ENCODE measurements at places on chromosomes 5 and 9.

DNA sequence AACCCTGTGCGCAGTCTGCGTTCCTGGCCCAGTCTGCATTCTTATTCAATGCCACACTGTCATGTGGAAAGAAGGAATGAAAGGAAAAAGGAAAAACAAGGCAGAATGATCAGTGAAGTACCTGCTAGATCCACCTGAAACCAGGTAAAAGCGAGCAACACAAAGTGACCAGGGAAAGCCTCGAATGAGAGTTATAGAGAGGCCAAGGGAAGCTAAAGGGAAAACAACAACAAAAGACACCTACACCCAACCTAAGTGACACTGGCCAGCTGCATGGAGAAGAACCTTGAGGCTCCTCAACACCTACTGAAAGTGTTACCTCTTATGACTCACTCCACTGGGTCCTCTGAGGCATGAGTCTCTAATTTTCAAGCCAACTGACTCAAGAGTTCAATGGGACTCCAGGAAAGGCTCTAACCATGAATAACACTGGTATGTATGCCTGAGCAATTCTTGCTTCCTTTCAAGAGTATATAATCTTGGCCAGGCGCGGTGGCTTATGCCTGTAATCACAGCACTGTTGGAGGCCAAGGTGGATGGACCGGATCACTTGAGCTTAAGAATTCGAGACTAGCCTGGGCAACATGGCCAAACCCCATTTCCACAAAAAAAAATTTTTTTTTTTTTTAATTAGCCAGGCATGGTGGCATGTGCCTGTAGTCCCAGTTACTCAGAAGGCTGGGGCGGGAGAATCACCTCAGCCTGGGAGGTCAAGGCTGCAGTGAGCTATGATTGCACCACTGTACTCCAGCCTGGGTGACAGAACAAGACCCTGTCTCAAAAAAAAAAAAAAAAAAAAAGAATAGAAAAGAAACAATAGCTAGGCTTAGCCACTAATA is 29.0 kb downstream of the MTMR12 start:
- DNase-seq: no peak

DNA sequence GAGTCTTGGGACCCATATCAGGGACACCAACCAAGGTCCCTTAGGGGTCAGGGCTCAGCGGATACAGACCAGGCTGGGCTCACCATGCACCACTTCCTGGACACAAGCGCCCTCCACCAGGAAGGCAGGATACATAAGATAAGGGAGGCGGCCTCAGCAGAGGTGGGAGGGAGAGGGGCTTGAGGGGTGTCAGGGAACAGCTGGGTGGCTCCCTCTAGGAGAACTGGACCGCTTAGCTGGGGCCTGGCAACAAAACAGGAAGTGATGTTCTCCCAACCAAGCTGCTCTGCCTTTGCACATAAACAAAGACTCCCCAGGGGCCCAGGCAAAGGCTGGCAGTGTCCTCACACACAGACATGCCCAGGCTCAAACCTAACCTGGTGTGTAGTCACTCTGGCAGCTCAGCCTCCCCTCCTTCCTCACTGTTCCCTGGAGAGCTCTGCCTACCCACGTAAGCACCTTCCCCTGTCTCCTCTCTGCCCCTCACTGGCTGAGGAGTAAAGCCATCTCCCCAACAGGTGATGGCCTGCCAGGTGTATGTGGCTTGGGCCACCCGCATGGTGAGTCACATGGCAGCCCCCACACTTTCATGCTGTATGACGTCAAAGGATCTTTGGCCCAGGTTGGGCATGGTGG is 5.8 kb upstream of the BICD2 start:
- DNase-seq: no peak

DNA sequence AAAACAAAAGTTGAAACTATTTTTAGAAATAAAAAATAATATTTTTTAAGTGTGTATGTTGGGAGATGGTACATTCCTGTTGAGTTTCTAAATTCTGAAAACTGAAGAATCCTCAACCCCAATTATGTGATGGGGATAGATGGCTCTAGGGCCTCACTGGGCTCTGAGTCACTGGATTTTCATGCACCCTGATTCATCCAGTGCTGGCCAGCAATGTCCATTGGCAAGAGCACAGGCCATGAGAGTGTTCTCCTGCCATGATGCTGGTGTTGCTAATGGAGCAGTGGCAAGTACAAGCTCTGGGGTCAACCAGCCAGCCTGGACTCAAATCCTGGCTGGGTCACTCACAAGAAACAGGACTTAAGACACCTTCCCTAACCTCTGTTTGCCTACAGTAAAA is 23.3 kb downstream of the SMIM23 start:
- no peak for DNase-seq

- no peak for DNase-seq
These were observed 21.8 kb downstream of the DENND4C start for GRCh38 chr9:19252174-19252884.

GRCh38 chr5:52758014-52758413 is 29.7 kb upstream of the ITGA1 start:
- no peak for DNase-seq

DNA sequence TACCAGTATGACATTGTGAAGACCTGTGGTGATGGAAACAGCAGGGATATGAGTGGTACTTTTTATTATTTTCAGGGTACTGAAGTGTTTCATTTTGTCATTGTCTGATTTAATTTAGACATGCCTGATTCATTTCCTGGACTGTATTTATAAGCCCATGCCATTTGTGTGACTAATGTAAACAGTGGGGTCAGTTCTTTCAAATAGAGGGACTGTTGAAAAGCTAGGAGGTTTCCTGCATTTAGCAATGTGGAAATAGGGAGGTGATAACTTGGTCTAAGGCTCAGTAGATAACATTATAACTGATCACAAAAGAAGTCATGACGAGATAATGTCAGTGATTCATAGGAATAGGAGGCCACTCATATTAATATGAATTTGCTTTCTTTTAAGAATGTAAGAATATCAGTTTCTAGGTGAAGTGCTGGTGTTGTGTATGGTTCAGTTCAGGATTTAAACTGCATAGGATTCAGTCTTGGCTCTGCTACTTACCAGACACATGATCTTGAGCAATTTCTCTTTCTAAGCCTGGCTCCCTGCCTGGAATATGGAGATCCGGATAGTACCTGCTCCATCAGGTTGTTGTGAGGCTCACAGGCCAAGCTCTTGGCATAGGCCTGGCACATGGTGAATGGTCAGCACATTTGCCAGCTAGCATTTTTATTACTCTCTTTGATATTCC is 7.5 kb downstream of the RASGRF2 start:
- DNase-seq: peak; percentile 70

DNA sequence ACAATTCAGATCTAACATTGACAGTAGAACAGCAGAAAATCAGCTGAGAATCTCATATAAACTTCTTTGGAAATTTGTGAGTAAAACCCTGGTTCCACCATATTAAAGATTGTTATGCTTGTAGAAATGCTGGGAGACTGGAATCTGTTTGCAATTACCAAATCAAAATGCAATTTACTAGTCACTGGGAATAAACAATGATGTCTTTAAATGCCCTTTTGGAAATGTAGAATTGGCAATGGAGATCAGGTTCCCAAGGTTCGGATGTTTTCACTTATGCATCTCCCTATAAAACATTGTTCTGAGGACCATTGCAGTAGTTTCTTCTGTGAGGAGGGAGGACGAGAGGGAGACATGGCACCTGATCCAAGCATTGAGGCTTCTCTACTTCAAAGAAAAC is 384.4 kb downstream of the TMEM167A start:
- DNase-seq: no peak

- DNase-seq: no peak
These were observed 41.1 kb upstream of the DAP start for GRCh38 chr5:10801931-10802666.

DNA sequence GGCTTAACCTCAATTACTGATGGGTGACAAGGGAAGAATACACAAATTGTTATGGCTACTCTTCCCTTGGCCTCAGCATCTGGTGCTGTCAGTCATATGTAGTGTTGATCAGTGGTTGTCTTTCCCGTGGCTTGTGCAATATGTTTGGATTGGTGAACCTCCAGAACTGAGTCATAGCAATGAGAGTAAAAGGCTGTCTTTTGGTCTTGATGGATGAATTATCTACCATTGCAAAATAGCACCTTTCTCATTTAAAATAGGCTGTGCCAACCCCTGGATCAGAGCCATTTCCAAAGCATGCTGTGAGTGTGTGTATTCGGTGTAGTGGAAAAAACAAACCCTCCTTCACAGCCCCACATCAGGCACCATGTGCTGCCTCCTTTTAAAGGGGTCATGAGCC is 14.6 kb upstream of the F2R start:
- no peak for DNase-seq

DNA sequence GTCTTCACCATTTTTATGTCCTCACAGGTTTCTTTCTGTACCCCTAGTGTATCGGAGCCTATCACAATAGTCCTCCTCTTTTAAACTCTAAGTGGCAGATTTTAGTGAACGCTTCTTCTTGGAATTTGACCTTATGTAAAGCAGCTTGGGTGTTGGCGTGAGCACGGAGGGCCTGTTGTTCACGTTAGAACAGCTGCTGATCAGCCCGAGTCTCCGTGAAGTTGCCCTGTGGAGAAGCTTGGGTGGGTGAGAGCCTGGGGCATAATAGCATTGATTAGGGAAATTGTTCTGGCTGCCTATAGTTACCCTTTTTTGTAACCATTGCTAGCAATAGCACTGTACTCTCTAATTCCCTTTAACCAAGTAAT is 167.0 kb upstream of the OTULINL start:
- DNase-seq: peak; percentile 20

DNA sequence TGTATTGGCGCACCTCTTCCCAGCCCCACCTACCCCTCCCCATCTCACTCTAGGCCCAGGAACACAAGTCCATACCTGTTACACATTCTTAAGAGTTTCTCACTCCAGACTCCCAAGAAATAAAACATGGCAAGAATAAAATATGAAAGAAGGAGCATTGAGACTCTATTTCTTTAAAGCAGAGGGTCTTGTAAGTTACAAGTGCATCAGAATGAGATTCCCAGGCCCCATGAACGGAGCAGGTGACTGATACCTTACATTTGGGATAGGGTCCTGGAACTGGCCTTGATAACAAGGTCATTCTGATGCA is 5.7 kb downstream of the EGR1 start:
- DNase-seq: no peak

DNA sequence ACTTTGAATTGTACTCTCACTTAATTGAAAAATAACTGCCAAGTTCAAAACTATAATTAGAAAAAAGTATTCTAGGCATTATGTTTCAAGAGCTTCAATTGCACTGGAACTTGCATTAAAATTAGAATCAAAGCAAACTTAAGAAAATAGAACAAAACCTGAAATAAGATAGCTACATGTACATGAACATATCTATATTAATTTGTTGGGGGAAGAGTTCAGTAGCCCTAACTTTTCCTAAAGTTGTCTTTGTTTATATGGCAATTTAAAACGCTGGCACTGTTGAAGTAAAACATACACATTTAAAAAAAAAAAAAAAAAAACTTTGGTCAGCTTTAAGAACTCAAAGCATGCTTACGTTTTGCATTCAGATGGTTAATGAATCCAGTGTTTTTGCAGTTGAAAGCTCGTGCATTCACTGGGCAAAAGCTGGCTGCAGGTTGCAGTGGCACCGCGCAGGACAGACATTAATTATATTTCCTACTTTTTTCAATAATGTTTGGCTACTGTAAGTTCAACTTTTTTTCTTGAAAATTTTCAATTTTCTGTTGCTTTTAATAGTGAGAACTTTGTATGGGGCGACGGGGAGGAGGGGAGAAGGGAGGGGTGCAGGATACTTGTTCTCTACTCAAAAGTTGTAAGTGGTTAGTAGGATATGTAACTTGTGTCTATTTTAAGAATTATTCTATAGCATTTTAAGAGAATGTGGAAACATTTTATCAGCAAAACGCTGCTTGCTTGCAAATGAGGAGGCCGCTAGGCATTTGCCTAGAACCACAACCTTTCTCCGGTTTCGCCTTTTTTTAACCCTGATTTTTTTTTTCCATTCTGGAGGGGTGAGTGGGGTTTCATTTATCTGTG is 3.9 kb downstream of the NR2F1 start:
- no peak for DNase-seq

GRCh38 chr5:15787681-15788080 is 287.7 kb downstream of the FBXL7 start:
- DNase-seq: no peak

DNA sequence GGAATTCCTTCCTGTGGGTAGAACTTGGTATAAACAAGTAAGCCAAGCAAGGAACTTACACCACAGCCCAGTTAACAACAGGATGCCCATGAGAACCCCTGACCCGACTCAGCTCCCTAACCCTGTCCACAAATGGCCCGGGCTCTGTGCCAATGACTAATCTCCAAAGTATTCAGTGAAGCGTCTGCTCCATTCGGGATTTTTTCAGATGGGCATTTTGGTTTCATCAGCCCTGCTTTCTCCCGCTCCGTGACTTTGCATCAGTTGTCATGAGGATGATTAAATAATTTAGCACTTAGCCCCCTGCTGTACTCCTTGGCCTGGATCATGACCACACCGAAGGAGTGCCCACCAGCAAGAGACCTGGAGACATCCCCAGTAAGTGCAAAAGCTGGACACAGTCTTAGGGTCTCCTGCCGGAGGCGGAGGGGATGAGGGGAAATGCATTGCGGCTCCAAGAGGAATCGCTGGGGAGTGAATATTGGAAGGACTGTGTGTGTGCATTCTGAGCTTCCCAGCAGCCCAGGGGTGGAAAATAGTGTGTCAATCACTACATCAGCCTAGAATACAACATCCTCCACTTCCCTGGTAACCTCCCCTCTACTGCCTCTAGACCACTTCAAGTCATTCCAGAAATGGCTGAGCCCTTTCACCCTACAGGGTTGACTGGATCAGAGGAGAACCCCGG is 41.4 kb upstream of the DNAH5 start:
- no peak for DNase-seq

GRCh38 chr9:114472765-114473446 is 32.4 kb downstream of the WHRN start:
- no peak for DNase-seq

Data from mucosa of descending colon (tissue), 3 donors.